Urothelium cell line (cell line): ENCODE measurements at places on chromosomes 7 and 10.

DNA sequence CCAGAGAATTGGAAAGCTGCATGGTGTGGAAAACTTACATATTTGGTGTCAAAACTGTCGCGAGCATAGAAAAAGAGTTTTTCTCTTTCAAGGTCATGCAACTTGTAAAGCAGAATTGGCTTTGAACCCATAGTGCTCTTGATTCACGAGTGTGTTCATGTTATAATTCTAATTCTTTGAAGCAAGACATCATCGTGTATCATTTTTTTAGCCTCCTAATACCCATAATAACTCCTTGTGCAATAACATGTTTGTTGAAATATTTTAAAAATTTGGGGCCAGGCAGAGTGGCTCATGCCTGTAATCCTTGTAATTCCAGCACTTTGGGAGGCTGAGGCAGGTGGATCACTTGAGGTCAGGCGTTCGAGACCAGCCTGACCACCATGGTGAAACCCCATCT, 4.2 kb downstream of the CCL24 start:
- no peak for DNase-seq

DNA sequence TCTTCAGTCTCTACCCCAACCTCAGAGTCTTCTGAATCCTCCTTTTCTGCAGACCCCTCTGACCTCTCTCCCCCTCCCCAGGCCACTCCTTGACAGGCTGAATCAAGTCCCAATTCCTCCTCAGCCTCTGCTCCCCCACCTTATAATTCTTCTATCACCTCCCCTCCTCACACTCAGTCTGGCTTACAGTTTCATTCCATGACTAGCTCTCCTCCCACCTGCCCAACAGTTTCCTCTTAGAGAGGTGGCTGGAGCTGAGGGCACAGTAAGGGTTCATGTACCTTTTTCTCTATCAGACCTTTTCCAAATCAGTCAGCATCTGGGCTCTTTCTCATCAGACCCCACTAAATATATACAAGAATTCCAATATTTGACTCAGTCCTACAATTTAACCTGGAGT, 14.6 kb upstream of the LRRC61 start:
- DNase-seq, result no peak

GRCh38 chr7:90715067-90715466, 118.9 kb downstream of the CDK14 start:
- no peak for DNase-seq

GRCh38 chr7:110569486-110570205, 521.3 kb upstream of the LRRN3 start:
- DNase-seq, result no peak

- no peak for DNase-seq
These were observed 27.1 kb downstream of the MDH2 start for GRCh38 chr7:76074972-76075370.

DNA sequence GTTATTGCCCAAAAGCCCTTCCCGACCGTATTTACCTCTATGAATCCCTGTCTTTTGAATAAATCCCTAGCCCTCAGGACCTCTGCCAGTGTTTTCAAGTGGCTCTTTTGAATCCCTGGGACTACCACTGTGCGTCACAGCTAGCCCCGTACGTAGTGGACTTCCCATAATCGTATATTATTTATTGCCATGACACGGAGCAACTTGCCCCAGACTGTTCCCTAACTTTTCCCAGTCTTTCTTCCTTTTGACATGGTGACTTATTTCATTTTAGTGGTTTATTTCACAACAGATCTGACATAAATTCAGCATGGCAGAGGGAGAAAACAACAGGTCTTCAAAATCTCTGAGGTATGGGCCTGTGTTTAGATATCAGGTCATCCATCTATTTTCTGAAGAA, 318.6 kb upstream of the KLF6 start:
- no peak for DNase-seq

GRCh38 chr7:44308596-44309270, 16.7 kb downstream of the CAMK2B start:
- no peak for DNase-seq

- DNase-seq, result no peak
These were observed 284.1 kb downstream of the DPP6 start for GRCh38 chr7:154336295-154336694.

GRCh38 chr7:115559877-115560276, 470.7 kb downstream of the TFEC start:
- DNase-seq, result no peak

DNA sequence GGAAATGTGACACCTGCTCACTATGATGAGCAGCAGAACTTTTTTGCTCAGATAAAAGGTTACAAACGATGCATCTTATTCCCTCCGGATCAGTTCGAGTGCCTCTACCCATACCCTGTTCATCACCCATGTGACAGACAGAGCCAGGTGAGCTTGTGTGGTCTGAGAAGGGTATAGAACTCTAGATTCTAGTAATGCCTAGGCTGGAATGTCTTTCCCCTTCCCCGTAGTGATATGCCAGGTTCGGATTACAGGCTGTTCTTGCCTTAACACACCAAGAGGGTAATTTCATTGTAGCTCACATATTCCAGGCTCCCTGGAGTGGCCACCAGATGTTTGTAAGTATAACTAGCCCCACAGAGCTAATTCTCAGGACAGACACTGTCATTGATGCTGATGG, 9.2 kb downstream of the HIF1AN start:
- DNase-seq, result no peak

- DNase-seq, result no peak
These were observed 7.5 kb downstream of the SAMD9L start for GRCh38 chr7:93140582-93141191.

GRCh38 chr10:98456043-98456570, 9.4 kb upstream of the HPS1 start:
- no peak for DNase-seq

- DNase-seq, result no peak
These were observed 25.9 kb upstream of the GOT1 start for GRCh38 chr10:99456207-99456930.

- DNase-seq, result no peak
These were observed 3.4 kb upstream of the DLX6 start for GRCh38 chr7:97001656-97002554.

DNA sequence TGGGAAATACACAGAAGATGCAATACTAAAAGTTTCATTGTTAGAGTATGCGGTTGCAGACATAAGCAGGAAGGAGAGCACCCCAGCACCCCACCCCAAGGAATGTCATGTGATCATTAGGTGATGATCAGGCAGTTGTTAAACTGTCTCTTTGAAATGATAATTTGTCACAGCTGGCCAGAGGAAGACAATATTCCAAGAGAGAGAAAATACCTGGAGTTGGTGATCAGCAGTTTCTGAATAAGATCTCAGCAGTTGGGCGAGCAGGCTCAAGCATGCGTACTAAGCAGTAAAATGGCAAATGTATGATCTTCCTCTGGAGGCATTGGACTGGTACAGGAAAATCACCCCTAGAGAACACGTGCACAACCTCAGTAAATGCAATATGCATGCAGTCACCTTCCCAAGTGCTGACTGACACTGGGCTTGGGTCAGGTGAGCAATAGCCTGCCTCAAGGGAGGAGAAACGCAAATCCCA, 250.1 kb upstream of the MBL2 start:
- no peak for DNase-seq

DNA sequence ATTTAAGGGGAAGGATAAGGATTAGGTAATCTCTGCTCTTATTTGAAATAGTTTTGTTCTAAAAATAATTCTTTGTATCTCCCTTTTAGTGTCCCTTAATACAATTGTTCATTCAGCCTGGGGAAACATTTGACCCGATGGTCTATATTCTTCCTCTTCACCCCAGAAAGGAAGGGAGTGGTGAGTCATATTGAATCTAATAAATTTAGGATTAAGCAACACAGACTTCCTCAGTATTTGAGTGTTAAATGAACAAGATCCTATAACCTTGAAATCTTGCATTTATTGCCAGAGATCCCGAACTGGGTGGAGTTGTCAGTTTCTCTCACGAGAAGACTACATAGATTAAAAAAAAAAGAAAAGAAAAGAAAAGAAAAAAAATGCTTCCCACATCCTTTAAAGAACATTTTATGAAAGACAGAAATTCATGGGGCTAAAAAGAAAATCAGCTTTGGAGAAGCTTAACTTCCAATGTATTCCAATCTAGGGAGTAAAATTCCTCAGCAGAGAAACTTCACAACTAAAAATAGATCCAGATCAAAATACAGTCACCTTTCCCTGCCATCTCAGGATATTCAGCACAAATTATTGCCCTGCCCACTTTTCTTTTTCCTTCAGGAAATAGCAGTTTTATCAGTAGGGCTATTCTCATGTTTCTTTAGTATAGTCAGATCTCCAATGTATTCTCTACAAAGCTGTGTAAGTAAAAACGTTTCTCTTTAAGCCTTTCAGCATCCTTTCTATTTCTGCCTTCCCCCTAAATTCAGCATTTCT, 82.2 kb downstream of the SEMA3D start:
- peak; percentile 12 for DNase-seq

DNA sequence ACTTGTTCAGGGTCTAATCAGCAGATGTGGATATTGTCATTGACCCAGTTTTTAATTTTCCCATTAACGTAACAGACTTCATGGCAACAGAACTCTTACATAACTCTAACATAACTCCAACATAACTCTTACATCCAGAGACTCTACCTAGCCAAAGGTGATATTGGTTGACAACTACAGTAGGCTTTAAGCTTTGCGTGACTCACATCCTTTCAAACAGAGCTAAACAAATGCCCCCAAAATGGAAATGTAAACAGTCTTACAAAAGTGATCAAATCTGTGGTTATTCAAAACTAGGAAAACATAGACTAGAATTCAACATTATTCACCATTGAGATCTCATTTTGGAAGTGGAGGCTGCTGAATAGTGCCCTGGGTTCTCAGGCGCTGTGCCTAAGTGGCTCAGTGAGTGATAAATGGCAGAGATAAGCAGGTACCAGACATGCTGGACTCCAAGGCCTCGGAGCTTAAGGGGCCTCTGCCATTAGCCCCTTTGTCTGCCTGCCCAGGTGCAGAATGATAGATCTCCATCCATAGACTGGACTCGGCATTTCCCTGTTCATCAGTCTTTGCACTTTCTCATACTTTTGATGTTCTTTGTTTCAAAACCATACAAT, 34.3 kb upstream of the BTBD16 start:
- DNase-seq, result no peak

DNA sequence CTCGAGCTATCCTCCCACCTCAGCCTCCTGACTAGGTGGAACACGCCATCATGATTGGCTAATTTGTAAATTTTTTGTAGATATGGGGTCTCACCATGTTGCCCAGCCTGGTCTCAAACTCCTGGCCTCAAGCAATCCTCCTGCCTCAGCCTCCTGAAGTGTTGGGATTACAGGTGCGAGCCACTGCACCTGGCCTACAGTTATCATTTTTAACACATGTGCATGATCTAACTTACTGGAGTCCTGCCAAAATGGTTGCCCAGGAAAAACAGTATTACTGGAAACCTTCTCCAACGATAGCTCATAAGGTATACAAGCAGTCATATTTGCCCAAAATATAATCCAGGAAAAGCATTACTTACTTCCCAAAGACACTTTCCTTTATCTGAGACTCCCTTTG, 20.2 kb downstream of the MRPL32 start:
- DNase-seq, result no peak

GRCh38 chr10:97729014-97729413, 7.9 kb upstream of the ZFYVE27 start:
- no peak for DNase-seq

GRCh38 chr7:43476896-43477295, 106.0 kb upstream of the STK17A start:
- DNase-seq, result no peak
